ENCODE measurements at places on chromosomes 7 and 10. TPM values are rescaled to one million over a fixed set of nuclear protein-coding genes. Genes with fewer than 3 reads are reported as not detected.
A peak's percentile ranks its signal among the peaks of the same experiment; 100 is the strongest.

GRCh38 chr10:72334196-72334824, 20.4 kb downstream of the DNAJB12 start:
- DNase-seq: no peak

Gene WBP1L
- total RNA-seq: 76.1 TPM

- peak; percentile 80 for DNase-seq
These were observed 5.4 kb downstream of the COL13A1 start for GRCh38 chr10:69807122-69807521.

DNA sequence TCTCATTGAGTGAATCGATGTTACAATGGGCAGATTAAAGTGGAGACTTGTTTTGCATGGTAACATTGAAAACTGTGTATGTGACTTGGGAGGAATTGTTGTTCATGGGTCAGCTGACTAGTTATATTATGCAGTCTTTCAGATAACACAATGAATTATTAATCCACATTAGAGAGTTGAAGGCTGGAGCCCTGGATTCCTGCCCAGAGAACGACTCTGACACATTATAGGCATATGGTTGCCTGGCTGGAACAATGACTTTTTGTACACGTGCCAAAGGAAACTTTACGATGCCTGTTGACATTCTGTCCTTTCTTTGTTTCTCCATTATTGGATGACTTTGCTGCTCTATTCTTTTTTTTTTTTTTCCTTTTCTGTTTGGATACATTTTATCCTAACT, 52.3 kb upstream of the TMEM229A start:
- peak; percentile 90 for DNase-seq

DNA sequence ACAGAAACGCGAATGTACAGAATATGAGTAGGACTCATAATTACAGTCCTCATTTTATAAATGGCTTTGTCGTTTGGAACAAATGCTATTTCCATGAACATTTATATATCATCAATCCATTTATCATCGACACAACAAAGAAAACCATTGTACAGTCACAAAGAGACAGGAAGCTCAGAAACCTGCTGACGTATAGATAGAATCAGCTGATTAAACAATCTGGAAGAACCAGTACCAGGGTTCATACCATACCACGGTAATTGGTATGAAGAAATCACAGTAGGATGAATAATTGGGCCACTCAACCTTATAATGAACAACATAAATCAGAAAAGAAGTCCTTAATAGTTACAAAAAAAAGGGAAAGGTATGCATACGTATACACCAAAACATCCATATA, 295.0 kb downstream of the PARD3 start:
- DNase-seq: no peak

DNA sequence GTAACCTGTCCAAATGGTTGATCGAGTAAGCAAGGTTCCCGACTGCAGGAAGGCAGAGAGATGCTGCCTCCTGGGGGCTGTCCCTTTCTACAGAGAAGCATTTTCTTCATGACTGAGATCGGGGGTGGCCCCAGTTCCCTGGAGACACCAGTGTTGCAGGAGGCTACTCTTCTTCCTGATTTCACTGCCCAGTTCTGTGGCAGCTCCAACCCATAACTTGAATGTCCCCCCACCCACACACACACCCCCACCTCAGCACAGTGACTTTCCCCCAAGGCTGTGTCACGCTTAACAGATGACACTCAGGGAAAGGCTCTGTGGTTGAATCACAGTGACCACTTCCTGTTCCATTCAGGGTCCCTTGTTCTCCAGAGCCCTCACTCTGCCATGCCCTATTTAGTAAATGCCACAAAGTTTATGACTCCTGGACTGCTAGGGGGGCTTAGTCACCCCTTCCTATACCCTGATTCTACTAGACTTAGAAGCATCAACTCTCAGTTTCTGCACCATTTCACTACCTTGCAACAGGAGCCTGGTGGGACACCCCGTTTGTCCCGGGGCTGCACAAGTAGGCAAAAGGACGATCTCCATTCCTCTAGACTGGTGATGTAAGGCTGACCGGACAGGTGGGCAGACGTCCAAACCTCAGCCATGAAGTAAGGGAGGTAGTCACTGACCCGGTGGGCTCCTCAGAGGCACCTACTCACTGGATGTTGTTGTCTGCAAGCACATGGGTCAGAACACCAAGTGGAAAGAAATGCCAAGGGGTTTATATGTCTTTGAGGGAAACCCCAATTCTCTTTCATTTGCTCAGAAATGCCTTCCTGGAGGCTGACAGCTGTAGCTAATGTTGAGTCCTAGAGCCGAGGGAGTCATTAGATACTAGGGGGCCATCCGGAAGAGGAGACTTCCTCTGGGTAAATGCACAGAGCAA, 31.3 kb upstream of the SMC3 start:
- peak; percentile 60 for DNase-seq

GRCh38 chr7:134502463-134503371, 24.6 kb upstream of the AKR1B10 start:
- peak; percentile 87 for DNase-seq

DNA sequence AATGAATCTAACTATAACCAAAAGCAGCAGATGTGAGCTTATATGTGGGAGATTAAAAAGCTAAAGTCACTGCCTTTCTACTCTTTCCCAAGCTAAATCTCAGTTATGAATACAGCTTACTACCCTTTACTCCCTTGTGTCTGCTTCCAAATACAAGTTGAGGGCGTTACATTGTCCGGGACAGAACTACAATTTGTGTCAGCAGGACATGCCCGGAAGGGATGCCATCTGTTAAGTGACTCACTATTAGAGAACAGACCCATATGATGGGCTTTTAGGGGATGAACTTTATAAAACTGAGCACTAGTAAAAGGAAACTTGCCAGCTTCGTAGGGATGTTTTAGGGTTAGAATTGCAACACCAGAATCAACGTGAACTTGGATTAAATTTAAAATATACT, 299.7 kb upstream of the CSTF2T start:
- DNase-seq: no peak

Gene DPYSL4
- 4.2 TPM for total RNA-seq
